ENCODE measurements at places on chromosomes 1 and 21.

DNA sequence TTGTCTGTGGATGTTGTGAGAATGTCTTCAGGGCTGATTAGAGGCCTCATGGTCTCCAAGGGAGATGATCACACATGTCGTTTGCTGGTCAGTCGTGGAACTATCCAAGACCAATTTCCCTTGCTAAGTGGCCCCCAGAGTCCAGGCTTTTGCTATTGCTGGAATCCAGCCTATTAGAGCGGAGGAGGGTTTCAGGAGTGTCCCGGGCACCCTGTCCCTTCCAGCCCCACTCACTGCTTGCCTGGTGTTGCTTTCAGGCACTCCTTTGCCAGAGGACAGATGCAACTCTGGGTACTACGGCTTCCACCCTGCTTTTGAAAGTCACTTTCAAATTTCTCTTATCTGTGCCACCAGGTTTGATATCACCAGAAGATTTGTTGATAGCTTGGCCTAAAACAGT, 149.1 kb downstream of the NOS1AP start:
- DNase-seq: no peak

GRCh38 chr1:45340816-45341466, 701 bp upstream of the MUTYH start:
- peak; percentile 57 for DNase-seq

DNA sequence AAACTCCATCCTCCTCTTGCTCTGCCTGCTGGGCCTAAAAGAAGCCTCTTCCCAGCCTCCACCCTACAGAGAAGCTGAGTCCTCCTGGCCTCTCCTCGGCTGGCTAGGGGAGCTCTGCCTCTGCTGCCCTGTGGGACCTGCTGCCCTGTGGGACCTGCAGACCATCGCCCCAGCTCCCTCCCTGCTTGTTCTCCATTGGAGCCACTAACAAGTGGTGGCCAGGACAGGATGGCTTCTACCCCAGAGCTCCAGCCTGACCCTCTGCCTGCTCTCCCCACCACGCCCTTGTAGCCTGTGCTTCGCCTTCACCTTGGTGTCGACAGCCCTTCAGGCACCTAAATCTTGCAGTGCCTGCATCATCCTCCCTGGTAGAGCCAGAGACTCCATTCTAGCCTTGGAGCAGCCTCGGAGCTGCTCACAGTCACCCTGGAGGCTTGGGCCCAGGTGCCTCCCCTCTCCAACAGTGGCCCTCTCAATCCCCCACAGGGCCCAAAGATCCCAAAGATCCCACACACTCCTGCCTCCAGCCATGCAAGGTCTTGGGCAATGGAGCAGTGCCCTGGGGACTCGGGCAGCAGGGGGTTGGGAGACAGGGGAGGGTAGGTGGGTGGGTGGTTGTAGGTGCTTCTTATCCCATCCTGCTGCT, 3.0 kb downstream of the EPS8L3 start:
- DNase-seq: no peak

- peak; percentile 34 for DNase-seq
Measured at GRCh38 chr1:214264196-214264595, 16.8 kb upstream of the SMYD2 start.

DNA sequence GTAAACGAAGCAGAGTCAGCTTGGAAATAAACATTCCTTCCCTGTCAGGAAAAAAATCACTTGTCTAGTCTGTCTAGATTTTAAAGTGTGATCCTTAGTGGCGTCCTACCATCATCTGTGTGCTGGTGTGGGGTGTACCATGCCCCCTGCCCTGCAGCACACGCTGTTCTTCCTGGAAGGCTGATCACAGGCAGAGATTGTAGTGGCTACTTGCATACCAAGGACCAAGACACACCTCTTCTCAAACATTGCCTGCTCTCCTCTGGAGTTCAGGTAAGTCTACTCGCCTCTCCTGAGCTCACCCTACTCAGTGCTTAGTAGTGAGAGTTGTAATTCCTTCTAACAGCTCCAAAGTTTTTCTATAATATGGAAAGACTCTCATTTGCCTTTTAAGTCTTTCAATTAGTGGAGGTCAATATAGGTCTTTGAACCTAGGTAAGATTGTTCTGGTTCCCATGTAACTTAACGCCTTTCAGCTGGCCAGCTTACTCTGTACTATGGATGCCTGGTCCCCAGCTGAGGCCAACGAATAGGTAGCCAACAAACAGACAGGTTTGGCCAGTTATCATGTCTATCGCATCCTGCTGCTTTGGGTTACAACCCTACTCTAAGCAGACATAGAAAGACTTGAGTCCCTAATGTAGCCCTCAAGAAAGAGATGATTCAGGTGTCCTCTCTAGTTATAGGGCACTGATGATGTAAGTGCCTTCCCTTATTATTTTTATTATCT, 55.4 kb downstream of the XCL1 start:
- no peak for DNase-seq

DNA sequence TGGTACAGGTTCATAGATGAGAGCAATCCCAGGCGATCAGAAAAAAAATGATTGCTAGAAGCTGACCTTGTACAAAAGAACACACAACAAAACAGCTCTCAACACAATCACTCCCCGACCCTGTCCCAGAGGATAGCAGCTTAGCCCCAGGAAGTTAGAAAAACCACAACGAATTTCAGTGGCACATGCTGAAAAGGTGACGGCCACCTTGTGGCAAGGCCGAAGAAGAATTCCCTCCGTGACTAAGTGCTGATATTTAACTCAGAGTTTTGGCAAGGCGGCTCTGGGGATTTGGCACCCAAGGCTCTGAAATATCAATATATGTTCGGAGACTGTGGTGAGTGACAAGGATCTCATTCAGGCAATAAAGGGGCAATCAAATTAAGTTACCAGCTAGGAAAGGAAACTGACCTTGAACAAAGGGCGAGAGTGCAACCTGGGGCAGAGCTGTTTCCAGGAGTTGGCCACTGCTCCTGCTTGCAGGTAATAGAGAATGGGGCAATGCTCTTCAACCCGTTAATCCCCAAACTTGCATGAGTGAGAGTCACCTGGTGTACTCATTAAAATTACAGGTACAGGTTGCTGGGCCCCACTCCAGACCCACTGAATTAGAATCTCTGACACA, 96.2 kb downstream of the BEND5 start:
- no peak for DNase-seq

DNA sequence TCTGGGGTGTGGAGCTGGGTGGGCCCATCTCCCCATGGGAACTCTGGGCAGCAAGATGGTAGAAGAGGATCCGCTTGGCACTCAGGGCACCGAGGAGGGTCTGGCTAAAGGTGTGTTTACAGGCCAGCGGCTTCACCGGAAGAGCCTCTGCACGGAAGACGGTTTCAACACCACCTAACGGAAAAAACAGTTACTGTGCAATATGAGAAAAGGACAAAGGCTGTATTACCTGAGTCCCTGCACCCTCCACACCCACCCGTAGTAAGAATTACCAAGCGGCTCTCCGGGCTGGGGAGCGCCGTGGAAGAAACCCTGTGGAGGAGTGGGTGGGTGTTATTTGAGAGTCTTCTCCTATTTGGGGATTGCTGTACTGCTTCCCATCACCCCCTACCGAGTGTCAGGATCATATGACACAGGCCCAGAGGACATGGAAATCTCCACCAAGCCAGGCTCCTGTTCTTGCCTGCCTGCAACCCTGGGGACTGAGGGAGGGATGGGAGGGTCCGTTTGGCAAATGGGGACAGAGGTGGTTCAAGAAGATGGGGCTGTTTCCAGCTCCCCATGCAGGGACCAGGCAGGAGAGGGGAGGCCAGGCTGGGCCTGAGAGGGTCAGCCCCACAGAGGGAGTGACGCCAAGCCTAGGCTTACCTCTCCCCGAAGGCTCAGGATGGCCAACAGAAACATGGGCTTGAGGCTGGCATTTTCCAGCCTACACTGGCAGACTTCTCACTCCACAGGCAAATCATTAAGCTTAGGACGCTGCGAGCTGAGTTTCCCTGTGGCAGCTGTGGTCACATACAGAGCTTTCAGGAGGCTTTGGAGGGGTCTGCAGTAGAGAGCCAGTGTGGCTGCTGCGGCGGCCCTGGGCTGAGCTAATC, 203.5 kb upstream of the TMEM51 start:
- no peak for DNase-seq

DNA sequence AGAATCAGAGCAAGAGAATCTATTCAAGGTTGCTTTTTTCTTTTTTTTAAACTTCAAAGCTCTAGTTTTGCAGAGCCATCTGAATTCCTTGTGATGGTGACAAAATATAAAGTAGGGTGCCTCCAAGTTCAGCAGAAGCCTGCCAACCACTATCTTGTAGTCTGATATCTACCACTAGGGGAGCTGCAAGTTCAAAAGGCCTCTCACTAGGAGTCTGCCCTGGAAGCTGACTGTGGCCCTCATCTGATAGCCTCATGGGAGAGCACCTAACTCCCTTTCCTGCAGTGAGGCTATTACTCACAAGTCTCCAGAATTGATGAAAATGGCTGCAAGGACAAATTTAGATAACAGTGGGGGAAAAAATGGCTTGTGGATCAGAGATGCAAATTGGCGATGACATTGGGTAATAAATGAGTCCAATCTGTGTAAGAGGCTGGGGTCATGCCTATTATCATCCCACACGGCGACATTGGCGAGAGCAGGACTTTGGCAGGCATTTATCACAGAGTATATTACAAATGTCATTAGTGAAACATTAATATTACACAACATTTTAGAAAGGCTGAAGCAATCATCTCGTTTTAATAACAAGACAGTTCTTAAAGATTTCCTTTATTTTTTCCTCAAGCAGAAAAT, 10.7 kb upstream of the ZP4 start:
- DNase-seq: peak; percentile 29

DNA sequence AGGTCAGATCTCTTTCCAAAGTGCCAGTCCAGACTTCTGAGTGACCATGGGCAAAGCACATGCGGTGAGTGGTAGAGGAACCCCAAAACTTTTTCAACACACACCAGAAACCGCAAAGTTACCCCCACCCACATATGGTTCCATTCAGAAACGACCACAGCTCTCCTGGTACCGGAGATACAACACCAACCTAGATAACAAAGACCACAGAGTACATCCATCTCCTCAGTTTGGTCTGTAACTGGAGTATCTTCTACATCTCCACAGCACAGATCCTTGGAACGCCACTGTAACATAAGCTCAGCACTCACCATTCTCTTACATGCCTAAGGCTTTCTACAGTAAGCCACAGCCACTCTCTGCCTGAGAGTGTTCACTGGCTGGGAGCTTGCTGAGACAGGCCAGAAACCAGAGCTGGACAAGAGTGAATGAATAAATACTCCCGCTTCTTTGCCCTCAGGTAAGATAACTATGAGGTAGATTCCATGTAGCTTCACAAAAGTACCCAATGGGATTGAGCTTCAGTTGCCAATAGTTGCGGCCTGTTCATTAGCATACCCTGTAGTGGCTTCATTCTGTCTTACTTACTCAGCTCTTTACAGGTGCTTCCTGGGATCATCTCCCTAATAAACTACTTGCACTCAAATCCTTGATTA, 81.8 kb downstream of the SMYD3 start:
- no peak for DNase-seq

DNA sequence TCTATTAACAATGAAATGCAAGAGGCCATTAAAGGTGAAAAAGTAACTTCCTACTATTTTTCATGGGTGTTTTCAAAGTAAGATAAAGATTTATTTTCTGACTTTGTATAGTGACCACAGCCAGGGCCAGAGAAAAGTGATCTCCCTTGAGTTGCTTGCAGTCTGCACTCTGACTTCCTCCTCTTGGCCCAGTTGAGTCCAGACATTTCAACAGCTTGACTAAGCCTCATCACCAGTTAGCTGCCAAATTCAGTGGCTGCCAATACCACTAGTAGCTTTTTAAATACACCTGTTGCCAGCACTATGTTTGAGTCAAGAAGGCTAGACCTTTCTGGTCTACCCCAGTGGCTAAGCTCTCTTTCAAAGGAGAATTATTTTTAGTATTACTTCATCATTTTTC, 3.7 kb upstream of the NEK7 start:
- DNase-seq: no peak

GRCh38 chr1:184493987-184494388, 107.2 kb downstream of the C1orf21 start:
- no peak for DNase-seq

DNA sequence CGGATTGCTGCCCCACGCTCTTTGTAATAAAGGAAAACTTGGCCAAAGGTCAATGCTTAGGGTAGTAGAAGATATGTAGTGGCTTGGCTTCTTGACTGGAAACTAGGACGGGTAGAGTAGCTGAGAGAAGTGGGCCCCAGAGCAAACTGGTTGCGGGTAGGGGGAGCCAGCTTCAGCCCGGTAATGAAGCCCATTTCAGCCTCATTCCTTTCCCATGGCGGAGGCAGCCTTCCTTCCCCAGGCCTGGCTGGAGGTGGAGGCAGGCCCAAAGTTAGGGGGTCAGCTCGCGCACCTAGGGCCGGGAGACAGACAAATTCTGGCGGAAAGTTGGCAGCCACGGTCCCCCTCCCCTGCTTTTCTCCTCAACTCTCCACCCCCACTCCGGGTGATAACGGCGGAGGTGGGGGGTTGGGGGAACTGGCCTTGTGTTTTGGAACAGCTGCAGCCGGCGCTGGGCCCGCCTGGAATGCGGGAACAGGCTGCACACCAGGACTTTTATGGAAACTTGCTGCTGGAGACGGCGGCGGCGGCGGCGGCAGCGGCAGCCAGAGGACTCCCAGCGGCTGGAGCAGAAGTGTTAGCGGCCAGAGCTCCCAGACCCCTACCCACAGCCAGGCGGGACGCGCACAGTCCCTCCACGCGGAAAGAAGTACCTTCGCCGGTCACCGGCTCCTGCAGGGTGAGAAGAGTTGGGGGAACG, at the start of gene NEXN:
Gene NEXN, plus strand, starts transcription at position 544 of the 700 bp plus-strand sequence. CDS start 27,483 bp downstream, outside the sequence.
- no peak for DNase-seq

GRCh38 chr1:51990478-51990965, at the start of gene RAB3B:
RAB3B (minus strand) TSS chr1:51990700; CDS start chr1:51977117, 13,583 bp downstream.
- DNase-seq: peak; percentile 79

GRCh38 chr1:213123536-213123935, 72.5 kb downstream of the RPS6KC1 start:
- DNase-seq: no peak

GRCh38 chr1:87045761-87046304, 131.4 kb downstream of the HS2ST1 start:
- no peak for DNase-seq

DNA sequence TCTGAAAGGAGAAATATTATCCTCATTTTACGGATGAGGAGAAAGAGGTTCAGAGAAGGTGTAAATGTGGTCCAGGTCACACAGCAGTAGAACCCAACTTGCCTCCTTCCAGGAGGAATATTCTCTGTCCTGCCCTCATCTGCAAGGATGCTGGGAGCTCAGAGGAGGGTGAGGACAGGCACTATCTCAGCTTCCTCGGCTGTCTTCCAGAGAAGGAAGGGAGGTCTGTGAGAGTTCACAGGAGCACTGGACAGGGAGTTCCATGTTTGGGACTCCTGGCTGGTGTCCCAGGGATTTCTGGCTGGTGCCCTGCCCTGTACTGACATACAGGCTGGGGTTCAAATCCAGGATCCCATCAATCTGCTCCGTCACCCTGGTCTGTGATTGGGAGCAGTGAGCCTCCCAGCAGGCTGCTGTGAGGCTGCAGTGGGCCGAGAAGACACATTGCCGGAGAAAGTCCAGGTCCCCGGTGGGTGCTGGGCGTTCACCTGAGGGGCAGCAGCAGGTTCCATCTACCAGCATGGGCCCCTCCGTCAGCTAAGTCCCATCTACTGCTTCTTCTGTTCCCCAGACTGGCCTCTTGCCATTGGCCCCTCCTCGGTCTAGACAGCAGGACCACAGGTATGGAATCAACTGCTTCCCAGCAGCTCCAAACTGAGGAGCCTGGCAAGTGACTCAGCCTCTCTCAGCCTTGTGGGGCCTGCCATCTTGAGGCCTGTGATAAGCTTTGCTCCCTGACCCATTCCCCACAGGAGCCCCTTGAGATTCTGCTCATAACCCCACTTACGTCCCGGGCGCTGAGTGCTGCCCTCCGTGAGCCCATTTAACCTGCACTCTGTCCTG, 8.5 kb upstream of the BSND start:
- no peak for DNase-seq

GRCh38 chr1:17826165-17826488, 71.0 kb downstream of the ACTL8 start:
- no peak for DNase-seq

Data from NCI-H2081 (cell line).